ENCODE measurements at places on chromosomes 12 and 14.

DNA sequence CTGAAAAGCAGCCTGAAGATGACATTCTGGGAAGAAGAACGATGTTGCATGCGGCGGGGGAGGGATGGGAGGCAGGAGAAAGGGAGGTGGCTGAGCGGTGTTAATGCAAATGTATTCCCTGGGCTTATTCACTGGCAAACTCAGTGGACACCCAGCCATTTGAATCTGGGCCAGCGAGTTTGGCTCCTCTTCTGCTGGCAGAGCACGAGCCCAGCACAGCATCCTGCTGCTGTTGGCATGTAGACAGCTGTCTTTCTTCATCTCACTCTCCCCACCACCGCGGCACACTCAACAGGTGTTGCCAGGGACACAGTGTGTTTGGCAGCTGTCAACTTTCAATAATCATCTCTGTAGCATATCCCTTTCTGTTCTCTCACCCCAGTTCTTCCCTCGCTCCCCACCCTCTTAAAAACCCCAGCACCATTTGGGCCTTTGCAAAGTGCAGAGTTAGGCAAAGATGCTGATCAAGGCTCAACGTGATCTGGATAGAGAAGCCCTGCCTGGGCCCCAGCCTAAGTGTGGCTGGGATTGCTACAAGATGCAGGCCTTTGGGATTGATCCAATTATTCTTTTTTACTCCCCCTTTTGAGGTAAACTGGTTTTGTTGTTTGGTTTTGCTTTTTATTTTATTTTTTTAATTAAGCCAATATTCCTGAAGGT, 131.9 kb downstream of the EXOC5 start:
- DNase-seq, result no peak

DNA sequence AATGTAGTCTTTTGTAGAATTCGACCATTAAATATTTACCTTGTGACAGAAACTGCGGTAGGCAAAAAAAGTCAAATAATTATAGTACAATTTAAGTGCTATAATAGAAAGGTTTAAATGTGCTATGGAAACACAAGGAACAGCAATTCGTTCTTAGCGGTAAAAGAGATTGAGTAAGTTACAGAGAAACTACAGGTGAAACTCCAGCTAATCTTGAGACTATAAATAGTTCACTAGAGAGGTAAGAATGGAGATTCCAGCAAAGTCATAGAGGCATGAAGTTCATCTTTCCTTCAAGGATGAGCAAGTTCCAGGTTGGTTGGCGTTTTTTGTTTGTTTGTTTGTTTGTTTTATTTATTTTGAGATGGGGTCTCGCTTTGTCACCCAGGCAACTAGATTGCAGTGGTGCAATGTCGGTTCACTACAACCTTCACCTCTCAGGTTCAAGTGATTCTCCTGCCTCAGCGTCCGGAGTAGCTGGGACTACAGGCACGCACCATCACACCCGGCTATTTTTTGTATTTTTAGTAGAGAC, 878 bp upstream of the R3HDM2 start:
- DNase-seq, result no peak

GRCh38 chr12:114952573-114953271, 268.7 kb upstream of the TBX3 start:
- no peak for DNase-seq

DNA sequence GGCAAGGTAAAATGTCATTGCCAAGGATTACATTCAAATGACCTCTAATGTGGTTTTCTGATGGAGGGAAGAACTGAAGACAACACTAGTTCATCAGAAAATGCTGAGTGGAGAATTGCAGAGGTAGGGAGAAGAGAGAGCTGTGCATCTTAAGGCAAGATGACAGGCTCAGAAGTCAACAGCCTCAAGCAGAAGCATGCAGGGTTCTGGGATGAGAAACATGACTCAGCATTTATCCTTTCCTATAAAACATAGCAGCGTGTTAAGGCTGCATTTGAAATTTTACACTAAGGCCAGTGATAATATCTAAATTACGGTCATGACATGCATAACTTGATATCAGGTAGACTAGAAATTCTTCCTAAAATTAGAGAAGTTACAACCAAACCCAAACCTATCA, 53.7 kb upstream of the DYRK2 start:
- DNase-seq, result no peak

DNA sequence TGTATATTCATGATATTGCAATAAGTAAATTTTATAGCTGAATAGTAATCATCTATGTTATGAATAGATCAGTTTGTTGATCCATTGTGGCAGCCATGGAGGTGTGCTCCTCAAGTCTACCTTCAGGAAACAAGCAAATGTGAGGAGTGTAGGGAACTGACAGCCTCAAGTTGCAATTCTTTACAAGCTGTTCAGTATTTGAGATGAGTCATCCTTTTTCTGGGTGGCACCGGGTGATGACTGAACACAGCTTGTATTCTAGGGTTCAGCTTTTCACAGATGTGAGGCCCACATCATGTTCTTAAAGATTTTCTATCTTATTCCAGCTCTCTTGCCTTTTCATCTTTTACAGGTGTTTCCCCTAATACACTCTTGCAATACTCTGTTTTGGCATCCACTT, 452.4 kb downstream of the KCNH5 start:
- no peak for DNase-seq

- no peak for DNase-seq
Measured at GRCh38 chr14:36094963-36095362, 81.6 kb downstream of the PTCSC3 start.

DNA sequence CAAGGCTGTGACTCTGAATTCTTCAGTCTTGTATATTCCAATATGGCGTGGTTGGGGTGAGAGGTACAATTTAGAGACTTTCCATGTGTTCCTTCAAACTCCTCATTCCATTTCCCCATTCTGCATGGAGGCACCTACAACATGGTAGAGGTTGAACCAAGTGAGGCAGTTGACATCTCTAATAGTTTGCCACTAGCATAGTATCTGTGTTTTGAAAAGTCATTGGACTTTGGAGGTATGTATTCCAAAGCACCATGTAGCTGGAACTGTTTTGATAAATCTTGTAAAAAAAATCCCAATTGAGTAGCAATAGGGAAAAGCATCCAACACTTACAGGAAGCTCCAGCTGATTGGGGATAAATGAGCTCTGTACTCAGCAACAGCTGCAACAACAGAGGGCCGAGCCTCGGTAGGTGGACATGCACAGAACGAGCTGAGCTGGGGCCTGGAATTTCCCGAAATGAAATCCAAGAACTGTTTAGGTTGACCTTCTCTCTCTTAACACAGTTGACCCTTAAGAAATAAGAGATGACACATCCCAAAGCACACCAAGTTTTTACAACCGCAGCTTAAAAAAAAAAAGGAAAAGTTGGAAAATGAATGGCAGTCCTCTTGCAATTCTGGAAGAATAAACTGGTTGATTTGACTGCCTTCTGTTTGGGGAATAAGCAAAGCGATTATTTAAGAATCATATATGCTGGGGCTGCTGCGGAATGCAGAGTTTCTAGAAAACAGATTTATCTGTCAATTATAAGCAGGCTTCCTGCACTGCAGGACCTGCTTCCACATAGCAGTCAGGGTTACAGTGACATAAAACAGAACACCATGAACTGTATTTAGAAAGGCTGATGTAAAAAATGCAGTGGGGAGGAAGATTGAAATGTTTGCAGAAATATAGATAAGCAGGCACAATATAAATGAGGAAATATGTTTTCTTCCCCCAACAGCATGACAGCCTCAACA, 194.6 kb upstream of the KRR1 start:
- peak; percentile 56 for DNase-seq

DNA sequence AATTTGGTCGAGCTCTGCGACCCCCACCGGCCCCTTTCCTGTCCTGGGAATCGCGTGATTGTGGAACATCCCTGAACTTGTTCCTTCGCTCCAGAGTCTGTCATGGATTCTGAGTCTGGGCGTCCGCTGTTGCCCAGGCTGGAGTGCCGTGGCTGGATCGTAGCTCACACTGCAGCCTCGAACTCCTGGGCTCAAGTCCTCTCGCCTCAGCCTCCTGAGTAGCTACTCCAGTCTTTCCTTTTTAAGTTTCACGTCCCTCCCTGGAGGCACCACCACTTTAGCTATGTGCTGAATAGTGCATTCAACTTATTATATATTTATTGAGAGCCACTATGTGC, 698 bp downstream of the ACOT6 start:
- peak; percentile 51 for DNase-seq

DNA sequence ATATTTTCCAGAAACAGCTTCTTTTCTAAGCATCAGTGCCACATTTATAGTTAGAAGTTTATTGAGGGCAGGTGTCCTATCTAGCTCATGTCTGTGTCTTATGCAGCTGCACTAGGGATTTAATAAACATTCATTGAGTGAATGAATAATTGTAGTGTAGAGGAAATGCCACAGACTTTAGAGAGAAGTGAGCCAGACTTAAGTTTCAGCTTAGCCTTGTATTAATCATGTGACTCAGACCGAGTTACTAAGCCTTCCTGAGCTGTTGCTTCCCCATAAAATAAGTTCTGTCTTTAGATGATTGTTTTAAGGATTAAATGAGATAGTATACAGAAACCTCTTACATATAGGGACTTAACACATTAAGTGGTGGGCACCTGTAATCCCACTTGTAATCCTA, 236.1 kb upstream of the DDHD1 start:
- DNase-seq, result no peak

- DNase-seq, result peak; percentile 99
Measured at GRCh38 chr12:113098441-113099028, 37.0 kb downstream of the RASAL1 start.

GRCh38 chr14:94888121-94888520, 118.2 kb upstream of the GSC start:
- DNase-seq, result no peak
